ENCODE measurements at places on chromosomes 6 and 20.
A peak's percentile ranks its signal among the peaks of the same experiment; 100 is the strongest.

- no peak for DNase-seq
These were observed 30.8 kb downstream of the BPIFB1 start for GRCh38 chr20:33313686-33314314.

GRCh38 chr6:113697632-113698410 lies 159.3 kb upstream of the MARCKS start:
- no peak for DNase-seq

DNA sequence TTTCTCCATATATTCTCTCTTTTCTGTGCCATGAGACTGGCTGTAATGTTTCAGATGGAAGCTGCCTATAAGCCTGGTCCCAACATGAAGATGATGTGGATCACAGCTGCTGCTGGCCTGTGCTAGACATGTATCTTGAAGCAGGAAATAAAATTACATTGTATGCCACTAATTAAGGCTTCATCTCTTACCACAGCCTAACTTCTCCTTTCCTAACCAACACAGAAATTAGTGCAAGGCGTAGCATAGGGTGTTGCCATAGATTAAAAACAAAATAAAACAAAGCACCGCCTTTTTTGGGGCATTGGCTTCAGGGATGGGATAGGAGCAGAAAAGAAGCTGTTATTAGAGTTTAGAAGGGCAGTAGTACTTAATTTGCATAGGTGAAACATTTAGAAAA lies 4.7 kb upstream of the SLC17A4 start:
- no peak for DNase-seq

GRCh38 chr6:39153766-39154397 lies 38.9 kb upstream of the SAYSD1 start:
- no peak for DNase-seq

GRCh38 chr6:136173519-136174507 lies 76.3 kb downstream of the MTFR2 start:
- DNase-seq = no peak

GRCh38 chr6:145633981-145634627 lies 101.2 kb downstream of the EPM2A start:
- peak; percentile 83 for DNase-seq

DNA sequence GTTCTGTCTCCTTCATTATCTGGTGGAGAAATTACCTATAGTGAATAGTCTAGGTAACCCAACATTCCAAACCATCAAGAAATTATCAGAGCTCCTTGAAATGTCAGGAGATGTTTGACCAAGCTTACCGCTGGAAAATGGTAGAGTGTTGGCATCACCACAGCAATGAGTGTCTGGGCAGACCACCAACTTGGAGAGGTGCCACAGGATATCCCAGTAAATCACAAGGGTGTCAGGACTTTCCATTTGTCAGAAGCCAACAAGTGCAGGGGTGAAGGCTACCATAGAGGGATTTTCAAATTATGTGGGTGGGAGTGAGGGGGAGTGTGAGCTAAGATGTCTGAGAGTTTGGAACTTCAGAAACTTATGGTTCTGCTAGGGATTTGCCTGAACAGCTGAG lies 73.2 kb downstream of the VGLL2 start:
- DNase-seq = no peak

DNA sequence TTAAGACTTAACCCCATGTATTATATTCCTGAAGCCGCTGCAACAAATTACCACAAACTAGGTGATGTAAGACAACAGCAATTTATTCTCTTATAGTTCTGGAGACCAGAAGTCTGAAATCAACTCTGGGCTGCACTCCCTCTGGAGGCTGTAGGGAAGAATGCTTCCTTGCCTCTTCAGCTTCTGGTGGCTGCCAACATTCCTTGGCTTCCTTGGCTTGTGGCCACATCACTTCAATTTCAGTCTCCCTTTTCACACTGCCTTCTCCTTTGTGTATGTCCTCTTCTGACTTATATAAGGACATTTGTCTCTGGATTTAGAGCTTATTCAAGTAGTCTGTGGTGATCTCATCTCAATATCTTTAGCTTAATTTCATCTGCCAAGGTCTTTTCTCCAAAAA lies 141.6 kb downstream of the DHX35 start:
- no peak for DNase-seq

DNA sequence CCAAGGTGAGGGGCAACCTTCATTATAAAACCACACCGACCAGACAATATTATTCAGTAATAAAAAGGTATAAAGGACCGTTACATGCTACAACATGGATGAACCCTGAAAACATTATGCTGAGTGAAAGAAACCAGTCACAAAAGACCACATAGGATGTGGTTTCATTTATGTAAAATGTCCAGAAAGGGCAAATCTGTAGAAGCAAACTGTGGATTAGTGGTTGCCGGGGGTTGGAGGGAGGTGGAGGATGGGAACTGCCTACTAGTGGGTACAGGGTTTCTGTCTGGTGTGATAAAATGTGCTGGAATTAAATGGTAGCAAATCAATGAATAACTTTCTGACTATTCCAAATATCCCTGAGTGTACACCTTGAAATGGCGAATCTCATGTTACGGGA lies 10.2 kb upstream of the PRND start:
- no peak for DNase-seq

DNA sequence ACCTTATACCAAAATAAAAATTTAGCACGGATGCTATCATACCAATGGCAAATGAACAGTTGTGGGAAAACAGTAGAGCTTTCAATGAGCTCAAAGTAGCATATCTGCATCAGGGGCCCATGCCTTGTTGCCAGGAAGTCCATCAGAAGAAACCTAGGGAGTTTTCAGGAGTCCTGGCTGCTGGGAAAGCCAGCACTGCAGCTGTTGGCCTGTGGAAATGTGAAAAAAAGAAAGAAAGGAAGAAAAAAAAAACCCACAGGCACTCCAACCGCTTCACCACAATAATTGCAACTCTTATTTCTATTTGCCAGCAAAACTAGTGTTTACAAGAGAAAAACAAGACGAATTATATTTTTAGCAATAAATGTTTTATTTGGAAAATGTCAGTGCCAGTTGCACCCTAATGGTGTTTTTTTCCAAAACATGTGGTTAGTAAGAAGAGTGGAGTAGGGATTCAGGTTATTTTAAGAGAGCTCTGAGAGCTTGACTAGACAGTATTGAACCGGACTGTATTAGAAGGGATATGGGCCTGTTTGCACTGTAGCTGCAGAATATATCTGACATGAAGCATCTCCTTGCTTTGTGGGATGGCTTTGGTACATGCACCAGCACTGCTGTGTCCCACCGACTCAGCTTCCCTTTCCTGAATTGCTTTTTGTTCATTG lies 137.3 kb downstream of the CCDC170 start:
- no peak for DNase-seq

GRCh38 chr6:116388924-116389323 lies 18.2 kb downstream of the DSE start:
- no peak for DNase-seq

- DNase-seq = no peak
These were observed 136.1 kb upstream of the SUPT3H start for GRCh38 chr6:45513843-45514242.

DNA sequence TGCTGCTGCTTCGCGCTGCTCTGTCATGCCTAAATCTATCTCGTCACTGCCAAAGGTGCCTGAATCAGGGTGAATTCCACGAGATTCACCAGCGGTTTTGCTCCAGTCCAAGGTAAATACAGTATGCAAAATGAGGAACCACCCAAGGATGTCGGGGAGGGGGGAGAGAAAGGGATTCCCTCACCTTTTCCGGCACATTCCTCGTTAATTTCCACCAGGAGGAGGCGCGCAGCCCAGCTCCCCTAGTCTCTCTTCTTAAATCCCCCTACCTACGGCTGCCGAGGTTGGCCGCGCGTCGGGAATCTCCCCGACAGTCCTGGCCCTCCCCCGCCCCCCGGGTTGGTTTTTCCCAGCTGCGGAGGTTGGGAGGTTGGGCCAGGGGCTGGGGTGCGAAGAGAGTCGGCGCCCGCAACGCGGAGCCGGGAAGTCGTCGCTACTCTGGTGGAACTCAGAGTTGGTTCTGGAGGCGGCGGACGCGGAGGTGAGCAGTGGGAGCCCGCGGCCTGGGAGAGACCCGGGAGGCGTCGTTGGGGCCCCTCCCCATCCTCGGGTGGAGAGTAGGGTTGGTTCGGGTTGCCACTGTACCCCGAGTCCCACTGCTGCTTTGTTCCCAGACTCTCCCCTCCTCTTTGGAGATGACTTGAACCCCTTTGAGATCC lies at the start of gene TPBG:
Gene TPBG, plus strand, starts transcription at position 390 of the 659 bp plus-strand sequence. CDS start 1,145 bp downstream, outside the sequence.
- peak; percentile 21 for DNase-seq

DNA sequence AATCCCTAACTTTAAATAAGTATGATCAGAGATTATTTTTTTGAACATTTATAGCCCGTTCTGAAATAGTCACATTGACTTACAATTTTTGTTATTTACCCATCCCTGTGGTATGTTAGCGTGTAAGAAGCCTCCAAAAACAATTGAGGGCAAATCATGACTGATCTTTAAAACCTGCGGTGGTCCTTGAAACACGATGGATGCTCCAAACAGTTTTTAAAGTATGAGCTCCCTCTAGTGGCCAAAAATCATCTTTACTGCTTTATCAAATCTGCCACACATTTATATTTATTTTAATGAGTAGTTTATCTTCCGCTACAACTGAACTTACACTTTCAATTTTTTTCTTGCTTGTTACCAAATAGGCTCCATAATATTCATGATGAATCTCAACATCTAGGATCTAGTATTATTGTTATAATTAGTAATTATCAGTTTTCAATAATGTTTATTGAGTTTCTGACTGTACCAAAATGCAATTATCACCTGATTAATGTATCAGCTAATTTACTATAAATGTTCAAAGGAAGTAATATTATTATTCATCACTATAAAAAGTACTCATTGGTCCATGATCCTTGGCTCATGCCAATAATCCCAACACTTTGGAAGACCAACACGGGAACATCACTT lies 52.2 kb downstream of the MARCKS start:
- DNase-seq = no peak

DNA sequence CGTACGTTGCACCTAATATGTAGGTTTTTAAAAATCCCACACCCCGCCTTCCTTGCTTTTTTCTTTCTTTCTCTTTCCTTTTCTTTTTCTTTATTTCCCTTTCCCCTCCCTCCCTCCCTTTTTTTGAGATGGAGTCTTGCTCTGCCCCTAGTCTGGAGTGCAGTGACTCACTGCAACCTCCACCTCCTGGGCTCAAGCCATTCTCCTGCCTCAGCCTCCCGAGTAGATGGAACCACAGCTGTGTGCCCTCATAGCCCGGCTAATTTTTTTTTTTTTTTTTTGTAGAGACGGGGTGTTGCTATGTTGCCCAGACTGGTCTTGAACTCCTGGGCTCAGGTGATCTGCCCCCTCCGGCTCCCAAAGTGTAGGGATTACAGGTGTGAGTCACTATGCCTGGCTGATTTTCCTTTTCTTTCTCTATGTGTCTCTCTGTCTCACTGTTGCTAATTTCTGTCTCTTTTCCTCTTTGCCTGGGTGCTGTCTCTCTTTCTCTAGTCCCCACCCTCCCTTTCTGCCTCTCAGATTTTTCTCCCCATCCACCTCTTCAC lies 61.2 kb downstream of the SRC start:
- no peak for DNase-seq

- no peak for DNase-seq
These were observed 5.1 kb downstream of the ACAT2 start for GRCh38 chr6:159766906-159767305.

- DNase-seq = no peak
These were observed 1.5 kb downstream of the PRRT1 start for GRCh38 chr6:32149932-32150870.

DNA sequence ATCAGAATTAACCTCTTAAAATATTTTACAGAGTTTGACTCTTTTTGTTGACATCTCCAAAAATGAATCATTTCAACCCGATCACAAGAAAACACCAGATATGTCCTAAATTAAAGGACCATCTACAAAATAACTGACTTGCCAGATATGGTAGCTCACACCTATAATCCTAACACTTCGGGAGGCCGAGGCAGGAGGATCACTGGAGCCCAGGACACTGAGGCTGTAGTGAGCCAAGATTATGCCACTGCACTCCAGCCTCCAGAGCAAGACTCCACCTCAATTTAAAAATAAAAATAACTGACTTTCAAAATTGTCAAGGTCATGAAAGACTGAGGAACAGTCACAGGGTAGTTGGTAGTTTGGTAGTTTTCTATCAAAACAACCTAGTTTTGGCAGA lies 34.9 kb downstream of the DCDC2 start:
- DNase-seq = no peak

- no peak for DNase-seq
These were observed 4.3 kb upstream of the LTA start for GRCh38 chr6:31567531-31568370.

DNA sequence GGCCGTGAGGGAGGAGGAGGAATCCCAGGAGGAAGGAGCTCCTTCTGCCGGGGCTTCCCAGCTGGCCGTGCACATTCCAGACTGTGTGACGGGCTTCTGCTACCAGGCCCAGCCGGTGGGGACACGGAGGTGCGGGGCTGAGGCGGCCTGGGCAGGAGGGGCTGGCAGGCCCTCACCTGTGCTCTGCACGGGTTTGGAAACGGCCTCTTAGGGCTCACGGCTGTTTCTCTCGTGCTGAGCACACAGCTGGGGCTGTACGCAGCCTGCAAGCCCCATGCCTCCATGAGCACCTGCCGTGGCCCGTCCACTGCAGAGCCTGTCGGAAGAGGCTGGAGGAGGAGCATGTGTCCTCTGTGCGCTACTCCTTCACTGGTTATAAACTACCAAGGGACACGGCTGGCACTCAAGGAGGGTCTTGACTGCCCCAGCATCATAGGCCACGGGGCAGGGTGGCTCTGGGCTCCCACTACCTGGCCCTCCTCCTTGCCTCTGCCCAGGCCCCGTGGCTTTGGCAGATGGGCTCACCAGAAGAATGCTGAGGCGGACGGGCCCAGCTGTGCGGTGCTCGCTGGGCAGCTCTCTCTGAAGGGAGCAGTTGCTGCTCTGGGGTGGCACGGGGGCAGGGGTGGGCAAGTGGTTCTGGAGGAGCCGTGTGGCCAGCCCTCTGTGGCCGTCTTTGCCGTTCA lies 15.8 kb downstream of the NPEPL1 start:
- DNase-seq = no peak

- no peak for DNase-seq
These were observed 39.6 kb downstream of the COL12A1 start for GRCh38 chr6:75166236-75166635.

GRCh38 chr20:44776980-44777379 lies 31.3 kb downstream of the KCNK15 start:
- no peak for DNase-seq

GRCh38 chr20:57793421-57793820 lies 83.6 kb upstream of the PMEPA1 start:
- DNase-seq = no peak

- DNase-seq = no peak
These were observed 99.7 kb upstream of the RALGAPA2 start for GRCh38 chr20:20812136-20812535.

DNA sequence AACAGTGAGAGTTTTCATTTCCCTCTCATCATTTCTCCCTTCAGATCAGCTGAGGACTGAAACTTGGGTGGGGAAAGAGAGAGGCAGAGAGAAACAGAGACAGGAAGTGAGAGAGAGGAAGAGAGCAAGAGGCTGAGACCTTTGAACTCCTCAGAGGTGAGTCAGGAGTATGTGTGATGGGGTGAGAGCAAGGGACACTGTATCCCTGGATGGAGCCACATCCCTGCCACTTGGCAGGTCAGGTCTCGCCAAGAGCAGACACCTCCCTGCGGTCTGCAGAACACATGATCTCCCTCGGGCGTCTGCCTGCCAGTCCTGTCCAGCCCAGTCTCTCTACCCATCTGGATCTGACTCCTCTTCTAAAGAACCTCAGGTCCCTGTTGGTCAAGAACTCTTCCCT lies 62.7 kb upstream of the SYNDIG1 start:
- DNase-seq = no peak

Measured in stimulated activated CD4-positive, alpha-beta T cell treated with anti-CD3 and anti-CD28 coated beads, Interleukin-4, amount 100 ng/mL, for 1 hour (primary cell).